ENCODE measurements at places on chromosomes 5 and 9.

- DNase-seq = no peak
Observed at GRCh38 chr9:134776080-134776796, 104.4 kb upstream of the FCN2 start.

- no peak for DNase-seq
Observed at GRCh38 chr5:149381261-149381985, 2.3 kb upstream of the IL17B start.

- no peak for DNase-seq
Observed at GRCh38 chr5:175778951-175779503, 92.4 kb upstream of the CPLX2 start.

DNA sequence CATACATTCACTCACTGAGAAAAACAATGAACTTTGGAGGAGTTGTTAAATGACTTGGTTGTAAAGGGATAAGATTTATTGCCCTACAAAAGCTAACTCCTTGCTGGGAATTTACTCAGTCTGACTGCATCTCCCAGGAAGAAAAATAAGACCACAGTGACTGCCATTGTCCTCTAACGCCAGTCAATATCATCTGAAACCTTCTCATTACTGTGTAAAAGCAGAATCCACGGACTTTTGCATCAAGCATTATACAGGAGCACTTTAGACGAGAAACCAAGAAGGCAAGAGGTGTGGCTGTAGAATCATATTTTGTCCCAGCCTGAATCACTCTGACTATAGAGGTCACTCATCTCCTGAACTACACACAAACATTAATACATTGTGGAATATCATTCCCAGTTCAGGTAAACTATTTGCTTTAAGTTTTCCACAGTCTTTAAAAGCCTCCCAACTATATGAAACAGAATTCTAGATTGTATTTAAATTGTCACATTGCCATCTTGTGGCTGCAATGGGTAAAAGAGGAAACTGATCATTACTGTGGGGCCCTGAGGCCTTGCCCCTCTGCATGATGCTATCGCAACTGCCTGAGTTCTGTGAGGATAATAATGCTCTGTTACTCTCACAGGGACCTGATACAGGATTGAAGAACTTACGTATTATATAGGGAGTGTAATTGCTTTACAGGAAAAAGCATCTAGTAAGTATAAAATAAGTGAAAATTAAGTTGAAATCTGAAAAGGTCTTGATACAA, 142.9 kb downstream of the SLCO4C1 start:
- DNase-seq = no peak

GRCh38 chr5:143923634-143924266, 111.8 kb downstream of the HMHB1 start:
- DNase-seq = no peak

All from activated CD4-positive, alpha-beta memory T cell treated with anti-CD3 and anti-CD28 coated beads for 36 hours (primary cell).